Hypothalamus (tissue), 51 donors: ENCODE measurements at places on chromosomes 1 and 21.
A peak's percentile ranks its signal among the peaks of the same experiment; 100 is the strongest.

DNA sequence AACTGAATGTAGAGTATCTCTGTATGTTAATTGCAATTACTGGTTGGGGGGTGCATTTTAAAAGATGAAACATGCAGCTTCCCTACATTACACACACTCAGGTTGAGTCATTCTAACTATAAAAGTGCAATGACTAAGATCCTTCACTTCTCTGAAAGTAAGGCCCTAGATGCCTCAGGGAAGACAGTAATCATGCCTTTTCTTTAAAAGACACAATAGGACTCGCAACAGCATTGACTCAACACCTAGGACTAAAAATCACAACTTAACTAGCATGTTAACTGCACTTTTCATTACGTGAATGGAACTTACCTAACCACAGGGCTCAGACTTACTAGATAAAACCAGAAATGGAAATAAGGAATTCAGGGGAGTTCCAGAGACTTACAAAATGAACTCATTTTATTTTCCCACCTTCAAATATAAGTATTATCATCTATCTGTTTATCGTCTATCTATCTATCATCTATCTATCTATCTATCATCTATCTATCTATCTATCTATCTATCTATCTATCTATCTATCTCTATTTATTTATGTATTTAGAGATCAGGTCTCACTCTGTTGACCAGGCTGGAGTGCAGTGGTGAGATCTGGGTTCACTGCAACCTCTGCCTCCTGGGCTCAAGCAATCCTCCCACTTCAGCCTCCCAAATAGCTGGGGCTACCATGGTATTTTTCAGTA lies 47.8 kb downstream of the CHML start:
- no peak for DNase-seq

GRCh38 chr1:32500387-32501209 lies 35.7 kb downstream of the ZBTB8B start:
- DNase-seq, result peak; percentile 49

DNA sequence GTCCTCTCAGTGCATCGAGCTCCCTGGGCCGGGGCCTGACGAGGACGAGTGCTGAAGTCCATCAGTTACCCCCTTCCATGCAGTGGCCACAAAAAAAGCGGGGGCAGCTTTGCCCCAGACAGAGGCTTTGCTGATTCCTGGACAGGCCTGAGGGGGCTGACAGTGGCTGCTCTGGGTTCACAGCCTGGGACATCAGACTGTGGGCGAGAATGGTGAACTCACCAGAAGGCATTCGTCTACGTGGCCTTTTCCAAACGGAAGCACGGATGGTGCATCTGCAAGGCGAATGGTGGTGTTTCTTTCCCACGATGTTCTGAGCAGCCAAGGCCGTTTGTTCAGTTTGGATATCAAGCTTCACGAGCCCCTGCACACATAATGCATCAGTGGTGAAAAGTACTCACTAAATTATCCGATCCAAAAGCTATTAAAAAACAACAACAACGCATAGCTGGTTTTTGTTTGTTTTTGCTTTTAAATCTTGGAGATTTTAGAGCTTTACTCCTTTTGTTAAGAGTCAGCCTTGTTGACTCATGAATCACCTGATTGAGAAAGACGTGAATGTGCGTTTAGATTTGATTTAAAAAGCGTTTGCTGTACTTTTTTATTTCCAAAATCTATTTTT lies 6.3 kb upstream of the ZBTB21 start:
- no peak for DNase-seq

DNA sequence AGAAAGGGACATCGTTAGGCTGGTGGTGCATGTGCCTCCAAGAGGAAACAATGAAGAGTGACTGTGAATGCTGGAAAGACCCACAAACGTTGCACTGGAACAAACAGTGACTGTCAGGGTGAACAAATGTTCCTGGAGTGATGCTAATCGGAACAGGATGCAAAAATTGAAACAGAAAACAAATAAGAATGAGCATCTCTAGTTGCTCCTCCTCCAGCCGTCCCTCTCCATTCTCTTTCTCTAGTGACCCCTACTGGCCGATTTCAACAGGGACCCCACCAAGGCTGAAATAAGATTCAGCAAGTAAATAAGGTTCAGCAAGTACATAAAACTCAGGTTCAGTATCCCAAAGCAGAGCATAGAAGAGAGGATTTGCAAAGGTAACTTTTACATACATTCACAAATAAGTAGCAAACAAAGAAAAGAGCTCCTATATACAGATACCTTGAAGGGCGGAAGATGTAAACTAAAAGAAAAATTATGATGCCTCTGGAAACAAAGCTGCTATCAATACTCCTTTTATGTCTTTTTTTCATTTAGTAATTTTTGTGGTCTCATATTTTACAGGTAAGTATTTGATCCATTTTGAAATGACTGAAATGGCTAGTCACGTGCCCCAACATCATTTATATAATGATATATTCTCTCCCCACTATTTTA lies 836.1 kb upstream of the ADAMTS5 start:
- DNase-seq, result no peak

DNA sequence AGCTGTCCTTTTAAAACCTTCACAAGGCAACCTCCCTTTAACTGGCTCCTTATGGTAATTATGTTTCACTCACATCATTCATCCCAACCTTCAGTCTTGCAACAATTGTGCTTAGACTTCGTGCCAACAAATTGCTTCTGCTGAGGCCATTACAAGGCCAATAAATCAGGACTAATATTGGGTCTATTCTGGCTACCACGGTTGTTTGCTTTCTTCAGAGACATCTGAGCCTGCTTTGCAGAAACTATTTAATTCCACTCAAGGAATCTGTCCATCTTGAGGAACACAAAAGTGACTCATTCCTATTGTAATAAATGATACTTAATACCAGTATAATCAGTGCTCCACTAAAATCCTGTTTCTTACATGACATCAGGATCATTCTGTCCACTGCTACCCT lies 2.6 kb upstream of the GSTM4 start:
- no peak for DNase-seq

DNA sequence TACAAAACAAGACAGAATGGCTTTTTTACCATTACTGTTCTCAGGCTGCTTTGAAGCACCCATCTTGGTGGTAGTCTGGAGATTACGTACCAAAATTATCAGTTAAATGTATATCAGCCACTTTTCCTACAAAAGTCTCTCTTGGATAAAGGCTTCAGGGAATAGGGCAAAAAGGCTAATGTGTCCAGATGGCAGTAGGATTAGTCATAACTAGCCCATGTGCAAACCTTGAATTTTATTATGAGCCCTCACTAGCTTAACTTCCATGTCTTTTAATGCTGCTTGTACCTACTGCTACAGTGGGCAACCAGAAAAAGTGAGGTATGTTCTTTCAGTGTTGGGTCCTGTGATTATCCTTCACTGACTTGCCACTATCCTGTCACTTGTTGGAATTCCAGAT lies 51.0 kb downstream of the PLPPR4 start:
- no peak for DNase-seq

DNA sequence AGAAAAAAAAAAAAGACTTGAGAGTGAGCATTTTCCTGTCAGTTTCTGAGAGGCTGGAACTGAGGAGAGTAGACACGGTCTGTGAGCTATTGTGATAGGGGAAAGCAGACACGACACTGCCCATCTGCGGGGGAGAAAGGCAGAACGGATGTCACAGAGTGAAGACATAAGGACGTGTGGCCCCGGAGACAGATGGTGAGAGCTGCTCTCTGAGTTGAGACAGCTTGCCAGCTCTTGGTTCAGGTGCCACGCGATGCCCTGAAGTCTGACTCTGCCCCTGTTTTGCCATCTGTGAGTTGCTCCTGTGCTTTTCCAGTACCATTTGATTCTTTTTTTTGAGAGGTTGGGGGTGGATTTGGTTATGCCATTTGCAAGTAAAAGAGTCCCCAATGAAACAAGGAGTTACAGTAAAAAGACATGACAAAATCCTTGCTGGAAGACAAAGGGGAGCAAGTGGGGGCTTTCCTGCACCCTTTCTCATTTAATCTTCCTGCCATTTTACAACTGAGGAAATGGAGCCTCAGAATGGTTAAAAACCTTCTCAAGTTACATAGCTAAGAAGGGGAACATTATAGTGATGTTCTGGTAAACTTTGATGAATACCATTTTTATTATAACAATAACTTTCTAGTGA lies 128.9 kb upstream of the DNAH14 start:
- no peak for DNase-seq

DNA sequence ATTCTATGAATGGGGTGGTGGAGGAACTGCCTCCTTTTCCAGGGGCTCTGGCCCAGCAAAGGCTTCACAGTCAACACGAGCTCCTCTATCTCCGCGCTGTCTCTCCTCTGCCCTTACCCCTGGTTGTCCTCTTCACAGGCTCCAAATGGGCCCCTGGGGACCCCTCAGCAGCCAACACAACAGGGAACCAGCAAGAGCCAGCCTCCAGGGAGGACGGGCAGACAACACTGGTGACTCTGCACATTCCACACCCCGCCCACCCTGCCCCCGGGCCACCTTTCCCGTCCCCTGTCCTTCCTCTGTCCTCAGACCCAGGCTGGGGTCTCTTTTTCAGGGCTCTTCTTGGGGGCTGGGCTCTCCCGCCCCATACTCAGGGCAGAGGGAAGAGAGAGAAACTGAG lies 17.5 kb upstream of the ETV3 start:
- DNase-seq, result no peak

GRCh38 chr1:143661418-143662101 lies 310.2 kb downstream of the FAM72C start:
- DNase-seq, result no peak

GRCh38 chr21:44084496-44085241 lies 22.5 kb upstream of the PWP2 start:
- no peak for DNase-seq

GRCh38 chr1:113392541-113393128 lies 2.3 kb downstream of the MAGI3 start:
- no peak for DNase-seq

- DNase-seq, result no peak
Observed at GRCh38 chr1:47915677-47916353, 81.4 kb downstream of the TRABD2B start.

DNA sequence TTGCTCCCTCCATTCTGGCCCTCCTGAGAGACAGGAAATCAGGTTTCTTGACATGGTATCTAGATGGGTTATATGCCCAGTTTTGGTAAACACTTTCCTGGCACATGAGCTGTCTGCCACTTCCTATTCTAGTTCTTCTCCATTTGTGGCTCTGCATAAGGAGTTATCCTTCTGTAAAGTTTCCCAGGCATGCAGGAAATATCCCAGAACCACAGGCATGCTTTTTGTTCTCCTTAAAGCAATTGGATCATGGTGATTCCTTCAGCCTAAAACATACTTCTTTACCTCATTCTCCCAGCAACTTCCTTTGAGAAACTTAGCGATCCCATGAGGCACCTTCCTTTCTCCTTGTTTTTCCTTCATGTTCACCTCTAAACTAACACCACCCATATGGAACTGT lies 199.8 kb downstream of the CRB1 start:
- no peak for DNase-seq

- DNase-seq, result peak; percentile 61
Observed at GRCh38 chr1:207828485-207829158, 76.8 kb downstream of the CD46 start.

- DNase-seq, result no peak
Observed at GRCh38 chr1:38576241-38576640, 283.3 kb downstream of the RRAGC start.

- DNase-seq, result no peak
Observed at GRCh38 chr1:210363119-210363518, 34.4 kb downstream of the HHAT start.

GRCh38 chr1:47409311-47410067 lies 6.6 kb upstream of the FOXE3 start:
- no peak for DNase-seq

GRCh38 chr1:196433000-196433399 lies 175.2 kb downstream of the KCNT2 start:
- no peak for DNase-seq

GRCh38 chr1:30748098-30748698 lies 9.4 kb downstream of the LAPTM5 start:
- no peak for DNase-seq

DNA sequence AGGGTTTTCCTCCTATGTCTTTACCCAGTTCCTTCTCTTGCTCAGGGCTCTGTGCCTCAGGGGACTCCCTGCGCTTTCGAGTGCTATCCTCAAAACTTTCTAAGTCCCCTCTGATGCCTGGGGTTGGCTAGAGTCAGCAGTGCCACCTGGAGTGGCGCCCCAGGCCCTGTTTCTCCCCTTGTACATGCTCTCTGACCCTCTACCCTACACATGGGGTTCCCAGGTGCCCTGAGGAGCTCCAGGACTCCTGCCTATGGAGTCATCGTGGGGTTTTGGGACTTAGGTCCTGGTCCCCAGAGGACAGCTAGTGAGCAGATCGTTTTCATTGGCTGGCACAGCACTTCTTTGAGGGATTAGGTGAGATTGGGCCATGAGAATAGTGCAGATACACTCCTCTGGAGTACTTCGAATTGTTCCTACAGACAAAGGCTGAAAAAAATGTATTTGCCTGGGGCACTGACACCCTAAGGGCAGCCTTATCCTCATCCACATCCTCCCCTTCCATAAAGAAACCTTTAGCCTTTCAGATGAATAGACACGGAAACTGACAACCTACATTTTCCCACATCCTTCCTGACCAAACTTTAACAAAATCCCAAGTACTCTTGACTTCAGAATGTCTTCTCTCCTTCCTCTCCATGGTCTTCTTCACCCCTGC lies 41.5 kb downstream of the LGR6 start:
- no peak for DNase-seq

GRCh38 chr1:162412002-162412401 lies at the start of gene SH2D1B:
TSS of gene SH2D1B (minus strand) at chr1:162412136. CDS start at chr1:162412016, 120 bp downstream.
- DNase-seq, result no peak

DNA sequence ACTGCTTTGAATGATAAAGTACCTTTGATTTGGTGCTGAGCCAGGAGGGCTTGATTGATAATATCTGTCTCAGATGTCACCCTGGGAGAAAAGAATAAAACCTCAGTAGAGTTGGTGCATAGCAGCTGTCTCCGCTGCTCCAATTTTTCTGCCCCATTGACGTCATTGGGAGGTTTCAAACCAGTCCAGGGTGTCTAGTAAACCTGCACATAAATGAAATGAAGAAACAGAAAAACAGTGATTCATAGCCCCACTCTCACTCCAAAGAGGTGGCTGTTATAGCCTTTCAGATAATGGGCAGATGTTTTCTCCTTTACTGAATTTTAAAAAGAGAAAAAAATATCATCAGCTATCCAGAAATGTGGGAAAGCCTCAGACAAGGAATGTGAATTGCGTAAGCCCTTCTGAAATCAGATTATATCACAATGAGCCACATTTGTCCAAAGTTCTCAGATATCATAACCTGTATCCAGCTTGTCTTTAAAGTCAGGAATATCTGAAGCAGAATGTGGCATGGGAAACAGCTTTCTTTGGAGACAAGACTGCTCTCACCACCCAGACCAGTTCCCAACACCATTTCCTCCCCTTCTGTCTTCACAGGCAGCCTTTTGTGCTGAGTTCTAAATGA lies 351.3 kb upstream of the SGIP1 start:
- no peak for DNase-seq

DNA sequence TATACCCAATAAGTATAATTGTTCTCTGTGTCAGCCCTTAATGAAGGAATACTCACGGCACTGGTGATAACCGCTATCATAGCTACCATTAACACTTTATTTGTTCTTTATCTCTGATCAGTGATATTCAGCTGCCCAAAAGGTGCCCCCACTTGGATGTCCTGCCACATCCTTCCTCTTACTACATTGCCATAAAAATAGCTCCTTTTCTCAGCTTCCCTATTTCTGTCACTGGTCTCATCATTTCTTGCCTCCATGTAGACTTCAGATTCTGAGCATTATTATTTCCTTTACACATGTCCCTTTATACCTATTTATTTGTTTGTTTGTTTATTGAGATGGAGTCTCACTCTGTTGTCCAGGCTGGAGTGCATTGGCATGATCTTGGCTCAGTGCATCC lies 2.7 kb upstream of the RAB29 start:
- no peak for DNase-seq

- no peak for DNase-seq
Observed at GRCh38 chr1:167565922-167566321, 12.4 kb upstream of the CREG1 start.
